ENCODE measurements at places on chromosomes 13 and 19.

- no peak for DNase-seq
These were observed 199.7 kb upstream of the TSHZ3 start for GRCh38 chr19:31548941-31549340.

- DNase-seq = no peak
These were observed 175.8 kb downstream of the TDRD3 start for GRCh38 chr13:60572855-60573254.

GRCh38 chr13:77033717-77034302 is 6.9 kb upstream of the FBXL3 start:
- DNase-seq = no peak

- DNase-seq = no peak
These were observed 22.3 kb downstream of the CYP2B6 start for GRCh38 chr19:41013359-41013758.

GRCh38 chr19:45161738-45162607 is 1.2 kb upstream of the NKPD1 start:
- DNase-seq = no peak

DNA sequence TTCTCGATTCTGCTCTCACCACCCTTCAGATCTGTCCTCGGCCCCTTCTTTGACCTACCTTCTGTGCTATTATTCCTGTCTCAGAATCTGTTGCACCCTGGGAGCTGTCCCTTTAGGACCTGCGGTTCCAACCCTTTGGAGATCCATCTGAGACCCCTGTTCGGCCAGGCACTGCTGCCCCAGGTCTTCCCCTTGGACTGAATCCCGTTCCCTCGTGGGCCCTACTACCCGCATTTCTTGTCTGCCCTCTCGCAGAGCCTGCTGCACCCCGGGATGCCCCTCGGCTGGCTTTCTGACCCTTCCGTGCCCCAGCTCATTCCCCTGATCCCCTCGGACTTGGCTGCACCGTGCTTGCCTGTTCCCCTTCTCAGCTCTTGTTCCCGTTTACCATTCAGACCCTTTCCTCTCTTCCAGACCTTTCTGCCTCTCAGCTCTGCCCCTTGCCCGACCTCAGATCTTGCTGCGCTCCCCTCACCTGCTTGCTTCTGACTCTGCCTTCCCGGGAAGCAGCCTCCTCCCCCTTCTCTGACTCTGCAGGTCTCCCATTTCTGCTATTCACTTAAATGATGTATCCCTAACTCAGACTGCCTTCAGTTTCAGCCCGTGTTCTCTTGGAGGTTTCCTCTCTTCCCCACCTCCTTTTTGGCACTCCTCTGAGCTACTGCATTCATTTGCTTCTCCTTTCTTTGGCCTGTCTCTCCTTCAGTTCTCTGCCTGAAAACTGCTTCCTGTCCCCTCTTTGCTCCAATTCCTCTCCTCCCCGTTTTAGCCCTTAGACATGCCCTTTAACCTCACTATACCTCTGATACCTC is 1.1 kb downstream of the ARHGAP35 start:
- no peak for DNase-seq

DNA sequence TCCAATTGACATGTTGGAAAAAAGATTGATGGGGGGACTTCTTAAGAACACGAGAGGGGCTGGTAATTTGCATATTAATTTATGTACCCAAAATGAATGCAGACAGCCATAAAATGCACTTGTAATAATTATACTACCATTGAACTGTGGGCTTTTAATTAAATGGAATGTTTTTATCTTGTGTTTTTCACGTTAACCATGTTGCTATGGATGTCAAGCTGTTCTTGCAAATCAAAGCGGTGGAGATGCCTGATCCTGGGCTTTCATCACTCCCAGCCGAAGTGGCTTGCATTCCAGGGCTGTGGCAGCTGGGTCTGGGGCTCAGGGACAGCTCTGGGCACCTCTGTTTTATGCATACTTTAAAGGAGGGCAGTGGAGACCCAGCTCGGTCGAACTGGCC is 179.4 kb upstream of the TMTC4 start:
- DNase-seq = no peak

GRCh38 chr13:110564472-110564985 is 3.0 kb upstream of the RAB20 start:
- no peak for DNase-seq

GRCh38 chr13:56953965-56954364 is 186.8 kb upstream of the PRR20A start:
- no peak for DNase-seq

DNA sequence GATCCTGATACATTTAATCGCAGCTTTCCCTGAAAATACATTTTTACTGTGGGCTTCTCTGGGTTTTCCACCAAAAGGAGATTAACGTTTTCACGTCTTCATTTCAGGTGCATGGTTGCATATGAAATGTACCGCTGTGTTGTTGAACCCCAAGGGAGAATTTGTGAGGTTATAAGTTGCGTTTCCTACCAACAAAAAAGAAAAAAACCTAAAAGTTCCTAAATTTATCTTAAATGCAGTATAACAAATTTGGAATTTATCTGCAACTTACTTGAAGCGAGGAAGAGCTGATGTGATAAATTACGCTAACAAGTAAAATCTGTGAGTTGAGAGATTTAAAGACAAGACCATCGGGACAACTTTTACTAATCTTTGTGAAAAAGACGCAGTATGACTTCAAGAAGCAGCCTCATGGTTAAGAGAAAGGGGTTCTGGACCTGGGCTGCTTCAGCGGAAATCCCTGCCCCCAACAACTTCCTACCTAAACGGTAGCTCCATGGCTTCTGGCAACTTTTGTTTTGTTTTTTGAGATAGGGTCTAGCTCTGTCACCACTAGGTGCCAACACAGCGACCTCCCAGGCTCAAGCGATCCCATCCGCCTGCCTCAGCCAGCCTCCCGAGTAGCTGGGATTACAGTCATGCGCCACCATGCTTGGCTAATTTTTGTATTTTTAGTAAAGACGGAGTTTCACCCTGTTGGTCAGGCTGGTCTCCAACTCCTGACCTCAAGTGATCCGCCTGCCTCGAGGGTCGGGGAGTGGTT is 958 bp upstream of the OBI1 start:
- no peak for DNase-seq

DNA sequence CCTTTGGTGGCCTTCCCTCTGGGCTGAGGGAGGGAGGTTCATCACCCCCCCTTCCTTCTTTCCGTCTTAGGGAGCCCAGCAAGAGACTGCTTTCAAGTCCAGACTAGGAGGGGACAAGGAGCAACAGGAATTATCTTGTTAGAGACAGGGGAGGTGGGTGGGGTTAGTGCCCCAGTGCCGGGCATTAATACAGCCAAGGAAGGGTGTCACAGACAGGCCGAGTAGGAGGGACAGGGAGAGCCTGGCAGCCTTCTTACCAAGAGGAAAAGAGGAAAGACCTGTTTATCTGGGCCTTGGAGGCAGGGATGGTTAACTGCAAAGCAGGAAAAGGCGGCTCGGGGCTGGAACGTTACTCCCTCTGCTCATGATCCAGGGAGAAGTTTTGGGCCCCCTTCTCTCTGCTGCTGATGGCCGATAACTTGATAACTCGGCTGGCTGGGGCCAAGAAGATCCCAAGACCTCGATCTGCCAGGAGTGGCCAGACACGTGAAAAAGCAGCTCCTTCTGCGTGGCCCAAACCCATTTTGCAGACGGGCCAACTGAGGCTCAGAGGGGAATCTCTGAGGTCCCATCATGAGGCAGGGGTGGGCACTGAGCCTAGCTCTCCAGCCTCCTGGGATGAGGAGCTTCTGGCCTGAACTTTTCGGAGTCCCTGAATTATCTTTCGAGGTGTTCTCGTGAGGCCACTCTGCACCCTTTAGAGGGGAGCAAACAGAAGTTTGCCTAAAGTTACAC is 79.3 kb downstream of the PTPRS start:
- no peak for DNase-seq

DNA sequence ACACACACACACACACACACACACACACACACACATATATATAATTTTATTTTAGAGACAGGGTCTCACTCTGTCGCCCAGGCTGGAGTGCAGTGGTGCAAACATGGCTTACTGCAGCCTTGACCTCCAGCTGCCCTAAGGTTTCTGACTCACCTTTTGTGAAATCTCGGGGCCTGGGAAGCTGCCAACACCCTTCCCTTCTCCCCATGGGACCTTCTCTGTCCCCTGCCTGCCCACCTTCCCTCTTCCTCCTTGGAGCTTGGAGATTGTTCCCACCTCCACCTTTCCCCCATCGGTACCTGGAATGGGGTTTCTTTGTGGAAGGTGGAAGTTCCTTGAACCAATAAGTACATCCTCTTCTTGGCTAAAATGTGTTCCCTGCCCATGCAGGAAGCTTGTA is 6.3 kb downstream of the ARRDC5 start:
- no peak for DNase-seq

DNA sequence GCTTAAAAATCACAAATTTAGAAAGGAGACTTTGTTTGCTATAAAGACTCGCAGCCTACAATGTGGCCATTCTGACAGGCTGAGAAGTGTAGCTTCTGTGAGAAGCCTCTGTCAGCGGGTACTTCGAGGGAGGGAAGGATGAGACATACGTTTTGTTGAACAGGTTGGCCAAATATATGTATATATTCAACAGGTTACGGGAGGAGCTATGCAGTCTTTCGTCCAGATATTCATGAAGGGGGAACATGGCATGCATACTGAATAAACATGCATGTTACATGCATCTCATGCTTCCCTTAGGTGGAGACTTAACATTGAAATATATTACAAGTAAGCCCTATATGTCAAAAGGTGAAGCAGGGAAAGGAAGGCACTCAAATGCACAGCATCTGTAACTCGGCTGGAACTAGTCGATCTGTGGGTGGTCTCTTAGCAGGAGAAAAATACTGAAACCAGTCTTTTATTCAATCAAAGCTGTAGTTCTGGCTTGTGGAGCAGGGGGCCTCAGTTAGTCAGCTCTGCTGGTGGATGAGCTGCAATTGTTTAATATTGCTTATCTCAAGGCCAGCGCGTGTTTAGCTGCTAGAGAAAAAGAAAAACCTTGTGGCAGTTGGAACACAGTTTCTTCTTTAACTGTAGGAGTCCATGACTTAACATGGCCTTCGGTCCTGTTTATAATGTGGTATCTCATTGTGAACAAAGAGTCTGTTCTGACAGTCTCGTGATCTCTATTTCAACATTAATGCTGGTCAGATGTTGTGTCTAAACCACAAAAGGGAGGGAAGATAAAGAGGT is 94.3 kb downstream of the FAM216B start:
- no peak for DNase-seq
